ENCODE measurements at places on chromosomes 11 and 22.

- DNase-seq: peak; percentile 26
Measured at GRCh38 chr11:111938687-111939160, 1.6 kb downstream of the DIXDC1 start.

DNA sequence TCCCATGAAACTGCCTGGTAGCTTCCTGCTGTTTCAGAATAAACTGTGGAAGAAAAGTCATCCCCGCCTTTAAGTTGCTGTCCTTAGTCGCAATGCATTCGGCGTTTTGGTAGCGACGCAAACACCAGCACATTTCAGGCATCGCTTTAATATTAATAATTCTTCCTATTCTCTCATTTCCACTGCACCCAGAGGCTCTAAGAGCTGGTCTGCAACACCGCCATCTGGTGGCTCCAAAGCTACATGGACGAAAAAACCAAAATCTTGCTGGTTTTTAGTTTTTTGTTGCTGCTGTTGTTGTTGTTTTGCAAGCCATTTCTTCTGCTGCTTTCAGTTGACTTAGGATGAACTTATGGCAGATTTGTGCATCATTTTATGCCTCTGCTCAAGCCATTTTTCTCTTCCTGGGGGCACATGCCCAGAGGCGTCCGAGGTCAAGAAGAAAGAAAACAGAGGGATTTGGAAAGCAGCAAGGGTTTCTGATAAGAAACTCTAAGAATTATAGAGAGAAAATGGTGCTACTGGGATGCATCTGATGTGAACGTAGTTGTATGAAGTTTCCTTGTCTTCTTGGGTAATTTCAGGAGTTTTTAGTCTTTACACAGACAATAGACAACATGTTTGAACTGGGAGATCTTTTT lies 345.4 kb upstream of the KIRREL3 start:
- DNase-seq: no peak

- DNase-seq: no peak
Measured at GRCh38 chr11:76313271-76313670, 67.7 kb downstream of the THAP12 start.

GRCh38 chr22:43014316-43014868 lies 557 bp downstream of the PACSIN2 start:
- peak; percentile 23 for DNase-seq

DNA sequence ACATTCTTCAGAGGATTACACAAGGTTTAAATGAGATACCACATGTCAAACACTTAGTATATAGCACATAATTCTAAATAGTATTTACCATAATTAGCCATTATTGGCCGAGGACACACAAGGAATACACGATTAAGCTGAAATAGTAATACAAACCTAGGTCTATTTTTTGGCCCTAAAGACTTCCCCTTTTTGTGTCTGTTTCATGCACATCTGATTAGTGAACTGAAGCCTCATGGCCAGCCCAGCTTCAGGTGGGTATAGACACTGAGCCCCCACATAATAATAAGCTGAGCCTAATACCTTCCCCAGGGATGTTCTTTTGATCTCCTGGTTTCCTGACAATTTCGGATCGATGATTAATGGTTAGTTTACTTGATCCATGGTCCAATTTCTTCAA lies 2.1 kb downstream of the GLYATL1B start:
- no peak for DNase-seq

- DNase-seq: no peak
Measured at GRCh38 chr11:2583605-2583958, 116.2 kb downstream of the KCNQ1OT1 start.

DNA sequence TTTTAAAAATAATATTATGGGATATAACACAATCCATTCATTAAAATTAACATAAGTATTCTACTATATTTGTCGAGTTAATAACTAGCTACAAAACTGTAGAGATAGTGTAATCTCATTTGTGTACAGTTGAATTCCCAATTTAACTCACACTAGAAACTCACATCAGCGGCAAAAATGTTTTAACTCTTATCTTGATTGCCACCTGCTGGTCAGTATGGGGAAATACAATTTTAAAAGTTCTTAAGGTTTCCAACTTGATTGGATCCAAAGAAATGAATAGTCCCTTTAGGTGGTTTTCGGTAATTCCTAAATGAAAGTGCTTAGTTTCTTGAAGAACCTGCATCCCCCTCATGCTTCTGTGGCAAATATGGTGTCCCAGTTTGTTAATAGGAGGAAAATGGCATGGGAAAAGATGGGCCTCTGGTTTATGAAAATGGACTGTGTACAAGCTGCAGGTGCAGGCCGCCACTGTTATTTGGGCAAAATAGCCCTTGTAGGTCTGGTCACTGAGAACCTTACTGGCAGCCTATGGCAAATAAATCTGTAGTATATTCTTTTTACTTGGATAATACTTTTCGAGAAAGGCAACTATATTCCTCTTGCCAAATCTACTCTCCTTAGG lies 33.7 kb upstream of the SLC17A6 start:
- no peak for DNase-seq

- no peak for DNase-seq
Measured at GRCh38 chr11:8066036-8066910, 14.7 kb upstream of the TUB start.

DNA sequence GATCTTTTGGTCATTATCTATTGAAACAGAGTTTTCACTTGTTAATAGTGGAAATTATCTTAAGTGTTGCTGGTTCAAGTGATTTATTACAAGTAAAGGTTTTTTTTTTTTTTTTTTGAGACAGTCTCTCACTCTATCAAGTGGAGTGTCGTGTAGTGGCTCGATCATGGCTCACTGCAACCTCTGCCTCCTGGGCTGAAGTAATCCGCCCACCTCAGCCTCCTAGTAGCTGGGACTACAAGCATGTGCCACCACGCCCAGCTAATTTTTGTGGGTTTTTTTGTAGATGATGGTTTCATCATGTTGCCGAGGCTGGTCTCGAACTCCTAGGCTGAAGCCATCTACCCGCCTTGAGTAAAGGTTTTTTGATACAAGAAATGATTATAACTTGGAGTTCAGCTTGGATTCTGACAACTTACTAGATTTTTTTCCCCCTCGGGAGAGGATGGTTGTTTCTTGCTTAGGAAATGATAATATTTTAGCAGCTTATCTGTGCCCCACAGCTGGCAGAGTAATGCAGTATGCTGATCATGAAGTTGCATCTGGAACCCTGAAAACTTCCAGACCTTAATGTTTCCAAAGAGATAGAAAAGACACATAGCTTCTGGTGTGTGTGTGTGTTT lies 68.9 kb downstream of the MTMR3 start:
- DNase-seq: no peak

- DNase-seq: no peak
Measured at GRCh38 chr11:85946221-85946620, 91.0 kb downstream of the CCDC83 start.

- DNase-seq: no peak
Measured at GRCh38 chr11:8067567-8067928, 13.5 kb upstream of the TUB start.

DNA sequence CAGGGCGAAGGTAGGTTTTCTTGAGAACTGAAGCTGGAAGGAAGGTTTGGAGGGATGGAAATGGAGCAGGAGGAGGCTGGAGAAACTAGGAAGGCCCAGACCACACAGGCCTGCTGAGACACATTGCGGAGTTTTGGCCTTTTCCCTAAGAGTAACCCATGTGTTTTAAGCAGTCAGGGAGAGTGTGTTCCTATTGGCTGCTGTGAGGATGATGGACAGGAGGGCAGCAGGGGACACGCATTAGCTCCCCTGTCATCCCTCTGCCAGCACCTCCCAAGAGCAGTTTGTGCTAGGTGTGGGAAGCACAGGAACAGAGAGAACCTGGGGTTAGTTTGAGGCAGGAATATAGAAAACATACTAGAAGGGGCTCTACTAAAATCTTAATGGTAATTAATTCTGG lies 842.1 kb downstream of the TBC1D22A start:
- DNase-seq: no peak

DNA sequence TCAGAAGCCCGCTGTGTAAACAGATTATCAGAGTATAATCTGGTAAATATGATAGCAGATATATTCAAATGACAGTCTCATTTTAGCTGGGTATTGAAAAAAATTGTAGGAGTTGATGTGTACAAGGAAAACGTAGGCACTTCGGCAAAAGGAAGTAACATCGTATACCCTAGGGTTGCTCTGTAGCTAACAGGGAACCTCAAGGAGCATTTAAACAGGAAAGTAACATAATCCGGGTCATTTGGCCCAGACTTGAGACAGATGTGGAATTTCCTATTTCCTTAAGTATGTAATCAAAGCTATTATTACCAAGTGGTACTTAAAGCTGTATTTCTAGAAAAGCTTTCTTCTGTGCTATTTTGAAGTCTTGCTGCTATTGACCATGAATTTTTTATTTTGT lies 215.6 kb downstream of the DDX10 start:
- no peak for DNase-seq

GRCh38 chr11:46890665-46891064 lies 27.7 kb downstream of the LRP4 start:
- DNase-seq: no peak

GRCh38 chr11:73982595-73982989 lies at the start of gene UCP2:
UCP2 (minus strand) TSS chr11:73982843; CDS start chr11:73978378, 4,465 bp downstream.
- peak; percentile 86 for DNase-seq

- DNase-seq: no peak
Measured at GRCh38 chr11:58639669-58640068, 17.2 kb downstream of the CNTF start.

- no peak for DNase-seq
Measured at GRCh38 chr11:131372234-131372962, 2.0 kb downstream of the NTM start.

DNA sequence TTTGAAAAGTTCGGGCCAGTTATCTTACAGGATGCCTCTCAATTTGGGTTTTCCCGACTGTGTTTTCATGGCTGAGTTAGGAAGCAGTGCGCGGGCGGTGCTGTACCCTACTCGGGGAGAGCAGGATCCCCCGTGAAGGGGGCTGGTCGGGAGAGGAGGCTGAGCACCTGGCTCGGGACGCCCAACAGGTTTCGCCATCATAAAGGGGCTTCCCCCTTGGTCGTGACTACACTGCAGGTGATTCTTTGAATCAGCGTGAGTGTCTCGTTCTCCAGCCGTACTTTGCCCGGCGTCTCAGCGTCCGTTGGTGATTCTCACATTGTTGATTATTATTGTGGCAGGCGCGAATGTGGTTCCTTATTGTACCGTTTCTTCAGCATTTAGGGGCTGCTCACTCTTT lies 46.6 kb downstream of the ST14 start:
- DNase-seq: no peak

DNA sequence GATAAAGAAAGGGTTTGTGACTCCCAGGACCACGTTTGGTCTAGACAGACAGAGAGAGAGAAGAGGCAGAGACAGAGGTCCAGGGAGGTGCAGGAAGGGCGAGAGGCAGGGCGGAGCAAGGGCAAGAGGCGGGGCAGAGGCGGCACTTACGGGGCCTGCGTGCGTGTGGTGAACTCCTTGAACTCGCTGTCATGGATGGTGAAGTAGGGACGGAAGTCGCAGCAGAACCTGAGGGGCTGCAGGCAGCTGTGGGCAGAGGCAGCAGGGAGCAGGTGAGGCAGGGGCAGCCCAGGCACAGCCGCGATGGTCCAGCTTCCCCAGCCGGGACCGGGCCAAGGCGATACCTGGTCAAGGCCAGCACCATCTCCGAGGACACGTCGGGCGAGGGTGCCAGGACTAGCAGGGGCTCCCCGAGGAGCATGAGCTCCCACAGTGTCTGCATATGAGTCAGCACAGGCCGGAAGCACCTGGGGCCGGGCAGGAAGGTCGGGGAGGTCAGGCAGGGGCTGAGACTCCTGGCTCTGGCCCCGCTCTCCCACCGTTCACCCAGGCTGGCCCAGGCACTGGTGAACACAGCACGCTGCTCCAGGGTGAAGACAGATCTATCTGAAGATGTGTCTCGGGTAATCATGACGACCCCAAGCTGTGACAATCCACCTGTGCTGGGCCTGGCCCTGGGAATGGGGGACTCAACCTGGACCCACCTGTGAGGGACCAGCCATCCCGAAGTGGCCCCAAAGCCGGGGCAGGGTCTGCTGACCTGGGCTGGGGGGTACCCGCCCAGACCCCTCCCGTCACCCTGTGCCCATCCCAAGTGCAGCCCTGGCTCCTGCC lies 7.2 kb upstream of the PLXNB2 start:
- peak; percentile 77 for DNase-seq

DNA sequence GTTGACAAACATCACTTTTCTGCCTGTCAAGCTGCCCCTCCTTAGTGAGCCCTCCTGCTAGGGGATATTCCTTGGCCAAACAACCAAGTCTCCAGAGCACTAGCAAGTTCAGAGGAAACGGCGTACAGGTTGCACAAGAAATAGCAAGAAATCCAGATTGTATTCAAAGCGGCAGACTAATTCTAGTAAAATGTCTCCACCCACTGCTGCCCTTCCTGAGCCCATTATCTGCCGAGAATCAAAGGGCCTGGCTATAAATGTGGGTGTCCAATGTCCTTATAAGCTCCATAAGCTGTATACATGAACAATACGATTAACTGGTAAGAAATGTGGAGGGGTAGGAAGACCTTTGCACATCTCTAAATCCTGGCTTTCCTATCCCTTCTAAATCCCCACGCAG lies 44.0 kb upstream of the AKIP1 start:
- DNase-seq: no peak

GRCh38 chr11:78202733-78203167 lies 14.0 kb downstream of the USP35 start:
- peak; percentile 69 for DNase-seq

GRCh38 chr11:102994105-102994504 lies 38.6 kb upstream of the MMP13 start:
- no peak for DNase-seq

DNA sequence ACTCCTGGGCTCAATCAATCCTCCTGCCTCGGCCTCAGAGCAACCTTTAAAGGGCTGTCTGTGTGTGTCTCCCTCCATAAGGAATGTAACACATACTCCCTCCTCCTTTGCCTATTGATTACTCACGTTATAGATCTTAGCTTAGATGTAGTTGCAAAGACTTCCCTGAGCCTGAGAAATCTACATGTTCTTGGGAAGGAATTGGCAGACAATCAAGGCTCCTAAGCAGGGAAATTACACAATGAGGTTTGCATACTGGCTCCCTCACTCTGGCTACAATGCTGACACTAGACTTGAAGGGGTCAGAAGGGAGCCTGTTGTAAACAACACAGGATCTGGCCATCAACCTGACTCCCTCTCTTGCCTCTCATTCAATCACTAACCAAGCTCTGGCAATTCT lies 5.2 kb upstream of the OLFML1 start:
- no peak for DNase-seq

GRCh38 chr22:45472426-45472825 lies 30.3 kb upstream of the FBLN1 start:
- no peak for DNase-seq

All from CD4-positive, alpha-beta T cell treated with Interferon gamma for 1 hour (primary cell).